ENCODE measurements at places on chromosomes 7 and 10.

DNA sequence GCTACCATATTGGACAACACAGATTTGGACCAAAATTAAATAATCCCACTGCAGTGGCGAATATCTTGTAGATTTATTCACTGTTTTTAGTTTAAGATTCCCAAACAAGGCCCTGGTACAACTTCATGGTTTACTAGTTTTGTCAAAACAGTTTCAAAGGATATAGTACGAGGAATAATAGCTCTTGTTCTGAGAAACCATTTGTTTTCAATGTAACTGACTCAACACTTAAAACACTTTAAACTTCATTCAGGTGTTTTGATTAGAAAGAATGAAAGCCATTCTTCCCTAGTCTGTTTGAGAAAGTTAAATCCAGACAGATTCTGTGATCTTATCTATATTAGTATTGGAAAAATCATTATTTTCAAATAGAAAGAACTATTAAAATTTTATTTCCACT lies 276.4 kb upstream of the MKLN1 start:
- DNase-seq = no peak

- no peak for DNase-seq
These were observed 30.5 kb upstream of the SEM1 start for GRCh38 chr7:96740130-96740529.

DNA sequence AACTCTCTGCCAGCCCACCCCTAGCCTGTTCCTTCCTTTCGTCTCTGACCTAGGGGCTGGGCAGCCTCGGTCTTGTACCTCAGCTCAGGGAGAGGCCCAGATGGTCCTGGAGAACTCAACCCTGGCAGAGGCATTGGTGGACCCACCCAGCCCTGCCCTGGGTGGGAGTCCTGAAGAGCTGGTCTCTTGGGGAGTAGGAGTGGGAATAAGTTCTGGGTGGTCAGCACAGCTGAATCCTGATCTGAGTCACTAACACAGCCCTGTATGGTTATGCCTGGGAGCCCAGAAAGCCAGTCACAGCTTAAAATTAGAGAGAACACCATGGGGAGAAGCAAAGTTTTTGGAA lies 84.0 kb downstream of the SORBS1 start:
- DNase-seq = no peak

DNA sequence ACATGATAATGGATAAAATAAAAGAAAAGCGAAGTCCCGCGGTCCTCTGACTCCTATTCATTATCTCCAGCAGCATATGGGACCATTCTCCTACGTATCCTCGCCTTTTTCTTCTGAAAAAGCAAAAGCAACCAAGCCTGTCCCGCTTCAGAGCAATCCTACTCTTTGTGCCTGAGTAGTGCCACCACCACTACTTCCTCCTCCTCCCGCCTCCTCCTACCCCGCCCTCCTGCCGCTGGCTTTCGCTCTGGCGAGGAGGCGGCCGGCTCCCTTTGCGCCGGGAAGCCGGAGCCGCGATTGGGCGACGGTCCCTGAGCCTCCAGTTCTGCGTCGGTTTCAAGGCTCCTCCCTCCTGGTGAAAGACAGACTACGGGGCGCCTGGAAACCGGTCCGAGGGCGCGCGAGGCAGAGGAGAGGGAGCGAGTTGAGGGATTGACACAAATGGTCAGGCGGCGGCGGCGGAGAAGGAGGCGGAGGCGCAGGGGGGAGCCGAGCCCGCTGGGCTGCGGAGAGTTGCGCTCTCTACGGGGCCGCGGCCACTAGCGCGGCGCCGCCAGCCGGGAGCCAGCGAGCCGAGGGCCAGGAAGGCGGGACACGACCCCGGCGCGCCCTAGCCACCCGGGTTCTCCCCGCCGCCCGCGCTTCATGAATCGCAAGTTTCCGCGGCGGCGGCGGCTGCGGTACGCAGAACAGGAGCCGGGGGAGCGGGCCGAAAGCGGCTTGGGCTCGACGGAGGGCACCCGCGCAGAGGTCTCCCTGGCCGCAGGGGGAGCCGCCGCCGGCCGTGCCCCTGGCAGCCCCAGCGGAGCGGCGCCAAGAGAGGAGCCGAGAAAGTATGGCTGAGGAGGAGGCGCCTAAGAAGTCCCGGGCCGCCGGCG lies at the start of gene FZD1:
FZD1 (plus strand) TSS at position 388 of the 878 bp plus-strand sequence; CDS start at position 836, 448 bp downstream.
- DNase-seq = peak; percentile 99

DNA sequence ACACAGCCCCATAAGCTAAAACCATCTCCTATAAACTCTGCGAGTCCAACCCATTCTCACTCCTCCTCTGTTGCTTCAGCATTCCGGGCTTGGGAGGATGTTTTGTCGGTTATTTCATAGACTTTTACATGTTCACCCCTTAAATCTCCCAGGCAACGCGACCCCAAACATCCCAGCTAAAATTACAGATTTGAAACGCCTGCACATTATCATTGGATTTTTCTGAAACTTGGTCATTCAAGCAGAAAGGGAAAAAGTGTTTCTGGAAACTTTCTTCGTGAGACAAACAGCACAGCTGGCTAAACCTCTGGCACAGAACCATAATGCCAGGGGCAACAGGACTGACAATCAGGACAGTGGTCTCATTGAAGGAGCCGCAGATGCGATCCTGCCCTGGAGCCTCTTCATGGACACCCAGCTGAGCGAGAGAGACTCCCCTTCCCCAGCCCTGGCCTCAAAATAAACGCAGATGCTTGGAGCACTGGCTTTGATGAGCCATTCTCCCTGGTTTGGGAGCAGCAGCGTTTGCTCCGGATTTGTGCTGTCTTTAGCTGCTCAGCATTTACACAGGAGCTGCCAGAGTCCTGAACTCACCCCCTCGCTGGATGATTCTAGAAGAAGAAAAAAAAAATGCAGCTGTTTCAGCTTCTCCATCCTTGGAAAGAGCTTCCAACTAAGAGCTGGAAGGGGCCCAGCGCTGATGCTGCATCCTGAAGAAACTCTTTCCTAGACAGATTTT lies 30.1 kb downstream of the AFAP1L2 start:
- DNase-seq = no peak

DNA sequence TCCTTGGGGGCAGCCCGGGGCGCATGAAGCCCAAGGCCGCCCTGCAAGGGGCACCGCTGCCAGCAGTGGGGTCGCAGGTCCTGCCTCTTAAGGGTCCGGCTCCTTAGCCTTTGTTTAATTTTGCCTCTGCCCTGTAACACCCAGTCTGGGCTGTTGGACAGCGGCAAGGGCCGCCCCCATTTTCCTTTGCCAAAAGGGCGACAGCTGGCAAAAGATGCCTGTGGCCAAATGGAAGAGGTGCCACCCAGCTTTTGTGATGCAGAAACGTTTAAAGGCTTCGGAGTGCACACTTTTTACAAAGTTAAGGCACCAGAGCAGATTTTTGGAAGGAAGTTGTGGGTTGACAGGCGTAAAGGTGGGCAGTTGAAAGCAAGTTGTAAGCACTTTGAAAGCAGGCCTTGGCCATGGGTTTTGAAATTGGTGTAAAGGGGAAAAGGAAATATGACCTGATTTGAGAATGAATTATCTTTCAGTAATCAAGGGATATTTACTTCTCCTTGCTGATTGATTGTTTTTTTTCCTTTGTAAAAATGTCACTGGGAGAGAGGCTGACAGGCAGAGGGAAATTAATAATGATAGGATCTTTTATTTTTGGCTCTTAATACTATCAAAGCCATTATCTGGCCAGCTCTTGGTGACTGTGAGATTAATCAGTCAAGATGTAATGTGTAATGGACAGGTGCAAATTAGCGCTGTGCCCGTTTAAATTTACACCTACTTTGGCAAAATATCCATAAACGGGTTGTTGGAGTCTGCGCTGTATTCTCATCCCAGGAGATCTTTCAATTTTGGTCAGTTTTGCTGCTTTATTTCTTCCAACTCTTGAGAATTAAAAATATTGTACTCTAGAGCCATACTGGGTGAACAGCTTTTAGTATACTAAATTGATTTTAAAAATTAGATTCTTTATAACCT lies 1.2 kb downstream of the CASD1 start:
- peak; percentile 20 for DNase-seq

GRCh38 chr10:31920538-31920937 lies 8.1 kb downstream of the ARHGAP12 start:
- no peak for DNase-seq

DNA sequence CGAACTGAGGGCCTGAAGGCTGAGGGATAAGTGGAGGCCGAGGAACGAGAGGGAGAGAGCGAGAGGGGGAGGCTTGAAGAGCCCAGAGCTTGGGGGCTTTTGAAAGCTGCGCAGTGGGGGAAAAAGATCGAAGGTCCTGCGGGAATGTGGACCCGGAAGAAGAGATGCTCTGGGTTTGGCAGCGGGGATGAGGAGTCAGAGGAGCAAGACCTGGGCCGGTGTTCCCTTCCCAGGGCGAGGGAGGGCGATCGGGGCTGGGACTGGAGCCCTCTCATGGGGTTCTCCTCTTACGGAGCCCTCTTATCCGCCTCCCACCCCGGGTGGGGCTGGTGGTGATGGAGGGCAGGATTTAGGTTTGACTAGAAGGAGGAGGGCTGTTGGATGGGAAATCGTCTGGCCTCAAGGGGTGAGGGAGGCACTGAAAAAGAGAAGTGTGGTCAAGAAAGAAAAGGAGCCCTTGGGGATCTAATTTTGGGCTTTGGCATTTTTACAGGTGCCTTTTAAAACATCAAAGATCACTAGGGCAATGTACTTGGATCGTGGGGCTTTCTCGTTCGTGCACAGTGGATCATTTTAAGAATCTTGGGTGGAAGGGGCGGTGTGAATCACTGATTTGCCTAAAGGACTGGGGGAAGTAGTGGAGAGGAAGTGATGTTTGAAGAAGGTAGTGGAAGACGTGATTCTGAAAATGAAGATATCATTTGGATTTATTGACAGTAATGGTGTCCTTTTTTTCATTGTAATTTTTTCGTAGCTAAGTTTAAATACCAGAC lies 637 bp downstream of the SAMD8 start:
- DNase-seq = peak; percentile 51

GRCh38 chr10:121911421-121911697 lies 16.5 kb downstream of the ATE1 start:
- no peak for DNase-seq

DNA sequence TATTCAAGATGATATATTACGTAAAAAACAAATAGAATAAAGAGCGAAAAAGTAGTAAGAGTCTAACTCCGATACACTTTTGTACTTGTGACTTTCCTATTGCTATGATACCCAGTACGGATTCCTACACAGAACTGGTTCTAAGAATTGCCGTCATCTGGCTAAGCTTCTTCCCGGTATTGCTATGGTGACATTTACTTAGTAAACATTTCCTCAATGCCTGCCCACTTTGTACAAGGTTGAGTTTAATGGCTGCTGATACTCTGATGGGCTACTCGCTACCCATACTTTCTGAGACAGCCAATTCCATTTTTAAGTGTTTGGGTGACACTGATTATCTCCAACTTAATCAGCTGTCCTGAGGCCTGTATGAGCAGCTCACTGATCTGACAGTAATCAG lies 55.6 kb downstream of the OSBPL3 start:
- DNase-seq = no peak

GRCh38 chr10:81838950-81839349 lies 36.0 kb upstream of the NRG3 start:
- DNase-seq = no peak

- no peak for DNase-seq
These were observed 18.1 kb downstream of the RAPGEF5 start for GRCh38 chr7:22338877-22339276.

GRCh38 chr7:132836746-132837145 lies 245.1 kb downstream of the CHCHD3 start:
- peak; percentile 12 for DNase-seq

DNA sequence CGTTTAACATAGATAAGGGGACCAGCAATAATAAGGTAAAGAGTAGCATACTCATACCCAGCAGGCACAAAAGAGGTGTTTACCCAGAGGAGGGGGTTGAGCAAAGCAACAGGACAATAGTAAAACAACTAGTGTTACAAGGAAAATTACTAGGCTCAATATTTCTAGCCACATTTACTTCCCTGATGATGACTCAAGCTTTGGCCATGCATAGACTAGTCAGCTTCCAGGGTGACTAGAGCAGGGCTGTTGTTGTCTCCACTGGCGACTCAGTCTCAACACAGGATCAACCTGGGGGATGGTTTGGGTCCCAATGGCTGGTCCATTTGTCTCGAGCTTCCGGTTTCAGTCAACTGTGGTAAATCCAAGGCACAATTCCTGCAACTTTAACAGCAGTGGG lies 217.7 kb upstream of the KCND2 start:
- peak; percentile 61 for DNase-seq

GRCh38 chr10:22434521-22434920 lies 89.2 kb downstream of the SPAG6 start:
- DNase-seq = no peak

DNA sequence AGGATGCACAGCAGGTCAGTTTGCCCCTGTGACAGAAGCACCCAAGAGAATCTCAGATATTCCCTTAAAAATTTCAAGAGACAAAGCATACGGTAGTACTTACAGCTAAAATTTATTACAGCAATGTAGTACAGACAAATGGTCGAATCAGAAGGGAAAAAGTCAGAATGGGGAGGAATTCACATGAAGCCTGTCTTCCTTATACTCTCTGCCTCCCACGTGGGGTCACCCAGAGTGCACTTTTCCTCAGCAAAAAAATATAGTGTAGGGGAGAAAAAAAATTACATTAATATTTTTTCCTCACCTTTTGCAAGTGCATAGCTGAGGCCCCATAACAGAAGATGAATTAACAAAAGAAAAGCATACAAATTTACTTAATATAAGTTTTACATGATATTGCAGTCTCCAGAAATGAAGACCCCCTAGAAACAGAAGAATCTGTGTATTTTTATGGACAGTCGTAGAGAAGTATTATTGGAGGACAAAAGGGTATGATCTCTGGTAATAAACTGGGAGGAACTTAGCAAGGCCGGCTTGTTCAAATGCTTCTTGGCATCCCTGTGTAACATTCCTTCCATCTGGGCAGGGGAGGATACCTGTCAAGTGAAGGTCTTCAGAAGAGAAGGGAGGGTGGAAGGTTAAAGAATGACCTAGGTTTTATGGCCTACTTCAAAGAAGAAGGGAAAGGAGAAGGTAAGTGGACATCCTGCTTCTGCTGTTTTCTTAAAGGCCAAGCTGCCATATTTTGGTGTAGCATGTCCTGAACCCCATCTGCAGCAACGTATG lies 270.6 kb upstream of the MAGI2 start:
- DNase-seq = no peak

GRCh38 chr7:83153419-83153818 lies 9.3 kb downstream of the PCLO start:
- DNase-seq = no peak

DNA sequence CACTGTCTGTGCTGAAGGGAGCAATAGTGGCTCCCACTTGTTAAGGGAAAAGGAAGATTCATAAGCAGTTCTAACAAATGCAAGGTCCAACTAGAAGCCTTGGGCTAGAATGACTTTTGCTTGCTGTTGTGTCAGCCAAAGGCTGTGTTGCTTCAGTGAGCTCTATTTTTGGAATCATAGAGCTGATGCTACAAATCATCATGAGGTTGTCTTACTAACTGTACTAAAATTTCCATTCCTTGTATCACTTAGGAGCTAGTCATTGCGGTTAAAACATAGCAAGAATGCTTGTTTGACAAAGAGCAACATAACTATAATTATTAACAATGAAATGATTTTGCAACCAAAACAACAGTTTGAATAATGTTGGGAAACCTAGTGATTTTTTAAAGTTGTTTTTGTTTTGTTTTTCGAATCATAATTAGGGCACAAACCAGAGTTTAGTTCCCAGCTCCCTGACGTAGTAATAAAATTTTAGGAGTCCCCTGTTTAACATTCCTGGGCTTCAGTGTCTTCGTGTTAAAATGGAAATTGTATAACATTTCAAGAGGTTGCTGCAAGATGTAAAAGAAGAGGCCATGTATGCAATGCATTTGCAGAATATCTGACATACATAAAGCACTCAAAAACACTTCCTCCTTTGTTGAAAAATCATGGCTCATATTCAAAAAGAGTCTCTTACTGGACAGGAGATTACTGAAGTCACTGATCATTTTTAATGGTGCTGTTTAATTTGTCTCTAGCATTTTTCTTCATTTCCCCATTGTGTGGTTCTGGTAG lies 183.4 kb downstream of the MACC1 start:
- DNase-seq = peak; percentile 34

All from mammary epithelial cell (primary cell).